ENCODE measurements at places on chromosomes 1 and 21.

DNA sequence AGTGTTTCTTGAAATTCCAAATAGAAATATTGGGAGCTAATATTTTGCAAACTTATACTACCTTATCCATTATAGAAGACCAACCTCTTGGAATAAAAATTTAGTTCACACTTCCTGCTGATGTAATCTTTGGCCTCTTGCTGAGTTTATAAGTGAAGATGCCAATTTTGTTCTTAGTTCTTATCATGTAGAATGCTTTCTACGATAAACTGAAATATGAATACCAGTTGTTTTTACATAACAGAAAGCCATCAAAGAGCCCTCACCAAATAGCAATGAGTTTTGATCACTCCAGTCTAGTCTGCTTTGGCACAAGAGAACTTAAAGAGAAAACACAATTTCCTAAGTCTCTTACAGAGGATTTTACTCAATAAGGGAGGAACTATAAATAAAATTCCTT is 89.5 kb downstream of the DENND1B start:
- DNase-seq, result no peak

DNA sequence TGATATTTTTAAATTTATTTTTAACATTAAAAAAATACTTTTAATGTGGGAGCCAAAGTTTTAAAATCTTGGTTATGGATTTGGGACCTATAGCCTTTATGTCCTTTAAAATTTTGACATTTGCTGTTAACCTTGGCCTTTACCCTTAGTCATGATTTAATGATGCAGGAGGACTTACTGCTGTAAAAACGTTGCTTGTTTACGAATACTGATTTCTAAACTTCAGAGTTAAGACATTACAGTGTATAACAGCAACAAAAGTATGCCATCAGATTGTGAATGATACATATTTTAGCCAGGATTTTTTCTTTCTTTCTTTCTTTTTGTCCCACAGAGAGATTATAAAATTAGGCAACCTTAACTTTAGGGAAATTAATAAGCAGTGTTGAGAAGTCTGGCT is 8.9 kb downstream of the RBM15 start:
- no peak for DNase-seq

- no peak for DNase-seq
These were observed 23.8 kb upstream of the SLC22A15 start for GRCh38 chr1:115952547-115952946.

GRCh38 chr1:39928809-39929587 is 25.9 kb upstream of the MFSD2A start:
- DNase-seq, result no peak

GRCh38 chr1:169563650-169564049 is 22.6 kb downstream of the F5 start:
- DNase-seq, result no peak

- no peak for DNase-seq
These were observed 50.3 kb upstream of the TARBP1 start for GRCh38 chr1:234529095-234529949.

GRCh38 chr21:15820852-15821379 is 91.1 kb downstream of the USP25 start:
- no peak for DNase-seq

DNA sequence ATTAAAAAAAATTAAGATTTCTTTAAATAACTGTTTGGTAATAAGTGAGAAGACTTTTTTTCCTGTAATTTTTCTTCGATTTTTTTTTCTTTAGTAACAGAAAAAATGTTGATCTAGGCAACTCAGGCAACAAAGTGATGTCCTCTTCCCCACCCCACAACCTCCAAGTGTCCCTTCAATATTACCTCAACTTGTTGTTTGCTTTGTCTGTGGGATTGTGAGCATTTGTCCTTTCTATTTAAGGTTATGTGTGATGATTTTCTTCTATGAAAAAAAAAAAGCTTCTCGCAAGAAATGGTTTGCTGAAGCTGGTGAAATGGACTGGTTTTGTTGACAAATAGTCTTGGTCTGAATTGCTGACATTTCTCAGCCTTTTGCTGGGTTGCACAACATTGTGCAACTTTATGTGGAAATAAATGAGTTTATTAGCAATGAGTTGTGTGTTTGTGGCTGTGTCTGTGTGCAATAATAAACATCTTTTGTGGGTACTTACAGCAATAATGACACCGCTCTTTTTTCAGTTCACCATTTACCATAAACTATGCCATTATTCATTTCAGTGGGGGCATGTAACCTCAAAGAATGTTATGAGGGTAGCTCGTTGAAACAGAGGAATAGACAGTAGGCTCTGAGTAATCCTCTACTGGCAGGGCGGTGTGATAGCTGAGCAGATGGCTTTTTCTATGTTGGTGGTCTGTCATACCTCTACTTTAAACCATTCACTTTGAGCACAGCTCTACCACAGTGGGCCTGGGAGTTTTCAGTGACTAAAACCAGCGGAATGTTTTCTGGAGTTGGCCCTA is 218.4 kb downstream of the HLX start:
- no peak for DNase-seq

DNA sequence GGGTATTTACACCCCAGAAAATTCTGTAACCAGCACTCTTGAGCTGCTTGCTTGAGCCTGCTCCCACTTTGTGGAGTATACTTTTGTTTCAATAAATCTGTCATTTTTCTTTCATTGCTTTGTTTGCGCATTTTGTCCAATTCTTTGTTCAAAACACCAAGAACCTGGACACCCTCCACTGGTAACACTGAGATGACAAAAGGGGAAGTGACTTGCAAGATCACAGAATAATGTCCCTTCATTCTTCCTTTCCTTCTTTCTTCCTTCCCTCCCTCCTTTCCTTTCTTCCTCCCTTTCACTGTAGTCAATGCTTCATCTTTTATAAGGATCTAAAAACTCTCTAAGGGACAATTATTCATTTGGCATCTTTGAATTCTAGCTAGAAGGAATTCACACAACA is 134.5 kb upstream of the MAP1LC3C start:
- no peak for DNase-seq

GRCh38 chr1:203769505-203770343 is 4.7 kb downstream of the LAX1 start:
- peak; percentile 8 for DNase-seq

DNA sequence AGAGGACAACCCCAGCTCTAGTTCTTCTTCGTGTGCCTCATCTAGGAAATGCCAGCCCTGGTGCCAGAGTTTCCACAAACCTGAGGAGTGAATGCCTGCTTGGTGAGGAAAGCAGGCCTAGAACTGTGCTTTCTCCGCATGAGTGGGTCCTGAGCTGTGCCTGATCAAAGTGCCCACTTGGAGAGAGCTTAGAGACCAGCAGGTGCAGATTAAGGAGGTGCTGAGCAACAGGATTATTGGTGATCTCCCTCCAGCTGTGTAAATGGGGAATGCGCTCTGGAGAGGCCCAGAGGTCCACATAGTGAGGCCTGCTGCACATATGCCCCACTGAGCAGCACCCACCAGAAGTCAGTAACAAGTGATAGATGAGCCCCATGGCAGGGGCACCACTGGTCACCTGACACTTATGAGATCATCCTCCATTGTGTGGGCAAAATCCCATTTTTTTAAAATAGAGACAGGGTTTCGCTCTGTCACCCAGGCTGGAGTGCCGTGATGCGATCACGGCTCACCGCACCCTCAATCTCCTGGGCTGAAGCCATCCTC is 127.2 kb upstream of the ZC3H12A start:
- DNase-seq, result no peak

DNA sequence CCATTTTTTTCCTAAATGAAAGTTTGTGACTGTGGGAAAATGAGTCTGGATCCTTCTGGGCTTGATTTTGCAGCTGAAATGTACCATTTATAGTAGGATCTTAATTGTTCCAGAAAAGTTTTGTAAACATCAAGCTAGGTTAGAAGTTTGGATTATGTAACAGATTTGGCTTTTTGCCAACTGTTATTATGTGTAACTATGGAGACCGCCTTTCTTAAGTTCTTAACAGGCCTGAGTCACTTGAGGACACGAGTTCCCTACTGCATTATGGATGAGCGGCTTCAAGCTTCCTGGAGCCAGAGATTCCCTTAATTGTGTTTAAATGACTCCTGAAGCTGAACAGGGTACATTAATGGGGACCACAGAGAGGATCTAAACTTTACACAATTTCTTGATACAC is 22.2 kb downstream of the SLC25A33 start:
- DNase-seq, result no peak

DNA sequence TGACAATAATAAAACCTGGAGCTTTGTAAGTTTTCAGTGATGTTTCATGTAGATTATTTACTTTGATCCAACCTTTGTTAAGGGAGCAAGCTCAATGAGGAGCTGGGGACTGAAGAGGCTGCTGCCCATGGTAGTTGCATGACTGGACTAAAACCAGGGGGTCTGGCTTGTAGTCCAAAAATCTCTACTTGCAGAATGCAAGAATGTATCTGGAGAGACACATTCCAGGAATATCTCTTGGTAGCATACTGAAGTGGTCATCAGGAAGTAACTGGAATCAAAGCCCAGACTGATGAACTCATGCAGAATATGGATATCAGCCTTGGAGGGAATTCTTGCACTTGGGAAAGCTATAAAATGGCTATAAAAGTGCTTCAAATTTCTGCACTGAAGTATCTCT is 5.8 kb upstream of the KIAA0040 start:
- DNase-seq, result no peak

- DNase-seq, result no peak
These were observed 214.5 kb upstream of the PLD5 start for GRCh38 chr1:242738702-242739645.

DNA sequence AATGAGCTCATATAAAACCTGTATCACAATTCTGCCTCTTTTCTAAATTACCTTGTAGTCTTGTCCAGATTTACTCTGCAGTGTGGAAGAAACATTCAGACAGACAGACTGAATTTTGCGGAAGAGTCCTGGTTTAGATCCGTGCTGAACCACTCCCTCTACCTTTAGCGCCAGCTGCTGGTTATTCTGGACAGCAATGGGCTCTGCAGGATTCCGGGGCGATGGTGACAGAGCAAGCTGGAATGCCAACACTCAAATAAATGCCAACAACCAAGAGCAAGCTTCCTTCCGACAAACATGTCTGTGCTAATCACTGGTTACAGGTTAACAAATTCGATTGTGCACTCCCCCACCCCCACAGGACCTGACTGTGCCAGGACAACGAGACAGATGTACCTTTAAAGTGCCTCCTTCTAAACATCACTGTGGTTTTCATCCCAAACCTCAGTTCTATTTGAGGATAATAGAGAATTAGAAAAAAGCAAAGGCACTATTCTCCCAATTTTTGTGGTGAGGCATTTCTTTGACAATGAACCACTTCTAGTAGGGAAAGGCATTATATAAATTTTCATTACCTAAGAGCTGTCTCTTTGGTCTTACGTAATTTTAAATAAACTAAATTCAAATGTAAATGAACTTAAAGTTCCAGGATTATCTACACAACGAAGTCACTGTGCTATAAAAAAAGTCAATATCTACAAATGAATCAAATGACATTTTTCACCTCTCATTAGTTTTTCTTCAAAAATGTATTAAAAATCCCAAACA is 90.4 kb downstream of the INTS7 start:
- DNase-seq, result no peak

- DNase-seq, result no peak
These were observed 205.8 kb downstream of the SLC45A1 start for GRCh38 chr1:8523666-8524206.

- no peak for DNase-seq
These were observed 12.4 kb upstream of the THRAP3 start for GRCh38 chr1:36211841-36212240.

GRCh38 chr1:230113593-230114236 is 46.7 kb downstream of the GALNT2 start:
- DNase-seq, result no peak

DNA sequence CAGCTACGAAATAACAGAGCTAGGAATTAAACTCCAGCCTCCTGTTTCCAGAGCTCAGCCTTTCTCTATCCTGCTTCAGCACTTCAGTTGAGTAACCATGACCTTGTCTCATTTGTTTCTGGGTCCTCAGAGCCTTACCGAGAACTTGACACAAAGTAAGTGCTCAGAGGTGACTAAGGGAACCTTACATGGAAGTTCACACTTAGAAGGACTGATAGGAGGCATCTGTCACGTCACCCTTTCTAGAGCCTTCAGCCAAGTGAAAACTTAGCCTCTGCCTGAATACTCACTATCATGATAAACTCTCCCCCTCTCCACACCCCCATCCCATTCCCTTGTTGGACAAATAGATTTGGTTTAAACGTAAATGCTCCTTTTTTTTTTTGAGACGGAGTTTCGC is 9.8 kb upstream of the LUZP1 start:
- DNase-seq, result no peak

DNA sequence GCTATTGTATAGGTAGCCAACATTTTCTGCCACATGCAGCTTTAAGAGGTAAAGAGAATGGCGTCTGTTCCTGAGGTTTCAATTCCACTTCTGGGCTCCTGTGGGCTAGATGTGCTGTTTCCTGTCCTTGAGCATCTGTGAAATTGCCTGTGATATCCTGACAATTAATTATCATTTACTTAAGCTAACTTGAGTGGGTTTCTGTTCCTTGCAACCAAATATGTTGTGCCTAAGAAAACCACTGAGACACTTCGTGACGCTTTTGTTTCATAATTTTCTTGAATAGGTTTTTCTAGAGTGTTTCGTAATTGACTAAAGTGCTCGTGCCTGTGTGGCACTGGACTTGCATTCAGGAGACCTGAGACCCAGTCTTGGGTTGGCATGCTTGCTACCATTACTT is 127.3 kb upstream of the POU3F1 start:
- DNase-seq, result no peak

Data from retina (tissue), 1 donor.